Cerebellum (tissue), 4 donors: ENCODE measurements at places on chromosomes 5 and 9. TPM values are rescaled to one million over a fixed set of nuclear protein-coding genes. Genes with fewer than 3 reads are reported as not detected.

SOX30 gene
- 0.18 TPM for total RNA-seq

DNA sequence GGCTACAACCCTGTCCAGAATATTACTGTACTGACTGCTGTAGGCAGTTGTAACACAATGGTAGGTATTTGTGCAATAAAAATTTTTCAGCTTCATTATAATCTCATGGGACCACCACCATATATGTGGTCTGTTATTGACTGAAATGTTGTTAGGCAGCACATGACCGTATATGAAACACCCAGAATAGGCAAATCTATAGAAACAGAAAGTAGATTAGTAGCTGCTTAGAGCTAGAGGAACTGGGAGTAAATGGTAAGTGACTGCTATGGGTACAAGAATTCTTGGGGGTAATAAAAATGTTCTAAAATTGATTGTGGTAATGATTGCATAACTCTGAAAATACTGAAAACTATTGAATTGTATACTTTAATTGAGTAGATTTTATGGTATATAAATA is 185.7 kb downstream of the ESM1 start:
- no peak for DNase-seq

DNA sequence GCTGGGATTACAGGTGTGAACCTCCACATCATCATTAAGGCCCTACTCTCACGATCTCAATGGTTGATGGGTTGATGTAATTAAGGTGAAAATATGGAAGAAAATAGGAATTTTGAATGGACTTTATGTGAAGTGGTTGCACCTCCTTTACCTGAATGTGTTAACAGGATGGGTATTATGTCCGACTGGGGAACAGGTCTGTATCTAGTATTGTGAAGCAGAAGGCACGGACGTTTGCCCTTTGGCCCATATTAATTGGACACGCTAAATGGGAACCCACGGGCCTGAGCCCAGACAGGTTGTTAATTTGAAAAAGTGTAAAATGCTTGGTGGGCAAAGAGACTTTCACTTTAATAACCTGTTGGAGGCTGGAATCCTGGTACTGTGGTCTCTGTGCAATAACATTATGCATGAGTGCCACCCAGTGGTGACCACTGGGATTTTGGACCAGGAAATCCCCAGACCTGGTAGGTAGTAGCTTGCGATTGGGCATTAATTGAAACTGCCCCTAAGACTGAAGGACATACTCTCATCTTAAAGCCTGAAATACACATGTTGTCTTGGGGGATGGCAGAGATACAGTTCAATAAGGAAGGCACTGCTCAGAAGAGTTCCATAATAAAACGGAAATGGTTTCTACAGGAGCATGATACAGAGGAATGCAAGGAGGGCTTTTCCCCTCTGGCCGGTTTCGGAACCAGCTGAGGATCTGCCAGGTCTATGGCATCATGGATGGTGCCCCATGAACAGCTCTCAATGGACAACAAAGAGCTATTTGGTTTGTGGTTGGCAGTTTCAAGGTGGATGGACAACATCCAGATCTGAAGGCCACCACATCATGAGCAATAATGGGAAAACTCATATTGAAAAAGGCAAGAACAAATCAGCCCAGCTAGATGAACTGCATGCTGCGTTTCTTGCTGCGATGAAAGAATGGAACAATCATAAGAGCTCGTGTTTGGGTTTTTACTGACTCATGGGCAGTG is 26.2 kb upstream of the BICD2 start:
- DNase-seq = peak; percentile 80

DNA sequence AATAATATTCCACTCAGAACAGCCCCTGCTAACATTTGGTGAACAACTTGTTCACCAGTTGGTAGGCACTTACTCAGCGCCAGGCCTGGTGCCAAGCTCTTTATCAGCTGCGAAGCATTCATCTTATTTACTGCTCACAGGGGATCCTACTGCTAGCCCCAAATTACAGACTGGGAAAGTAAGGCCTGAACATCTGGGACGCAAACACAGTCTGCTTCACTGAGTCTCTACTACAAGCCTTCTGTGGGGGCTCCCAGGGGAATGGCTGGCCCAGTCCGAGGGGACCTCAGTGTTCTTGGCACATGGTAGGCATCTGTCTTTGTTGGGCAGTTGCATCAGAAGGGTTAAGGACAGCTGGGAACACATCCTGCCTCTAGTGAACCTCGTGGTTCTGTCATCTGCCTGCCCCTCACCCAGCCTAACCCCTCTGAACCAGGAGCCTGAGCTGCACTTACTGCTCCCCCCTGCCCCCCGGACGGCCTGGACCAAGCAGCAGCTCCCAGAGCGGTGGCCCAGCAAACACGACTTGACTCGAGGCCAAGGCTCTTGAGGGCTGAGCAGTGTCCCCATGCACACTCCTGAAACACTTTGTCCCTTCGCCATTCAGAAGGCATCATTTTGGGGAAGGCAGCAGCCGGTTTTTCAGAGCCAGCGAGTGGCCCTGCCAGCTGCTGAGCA is at the start of gene PHYHD1:
PHYHD1 (plus strand) TSS at position 602 of the 678 bp plus-strand sequence. CDS start 1,342 bp downstream, outside the sequence.
- no peak for DNase-seq

IL3 gene
- not detected for total RNA-seq

GAPT gene
- not detected for total RNA-seq
